Subcutaneous preadipocyte (primary cell): ENCODE measurements at places on chromosomes 13 and 19. TPM values are rescaled to one million over a fixed set of nuclear protein-coding genes. Genes with fewer than 3 reads are reported as not detected.

KASH5 gene
- total RNA-seq, result not detected in 2 replicates

CYP4F2 gene
- total RNA-seq, result not detected in 2 replicates

CD177 gene
- not detected in 2 replicates for total RNA-seq

ZNF575 gene
- 0.20 and 0.37 TPM in 2 replicates for total RNA-seq

IL27RA gene
- total RNA-seq, result 0.73 and 1.6 TPM in 2 replicates

NOVA2 gene
- total RNA-seq, result 0.39 TPM in 1 of 2 replicates, not detected in the other

GYS1 gene
- total RNA-seq, result 55.1 and 57.0 TPM in 2 replicates

RDH8 gene
- total RNA-seq, result 0.39 TPM in 1 of 2 replicates, not detected in the other

MKNK2 gene
- total RNA-seq, result 84.5 and 103 TPM in 2 replicates

TTYH1 gene
- total RNA-seq, result not detected in 2 replicates

TBXA2R gene
- 0.73 and 1.8 TPM in 2 replicates for total RNA-seq

CDX2 gene
- not detected in 2 replicates for total RNA-seq

APOC4 gene
- not detected in 2 replicates for total RNA-seq

ARHGAP33 gene
- total RNA-seq, result 5.9 and 6.3 TPM in 2 replicates

ZNF433 gene
- 0.98 and 1.5 TPM in 2 replicates for total RNA-seq

INSL3 gene
- not detected in 2 replicates for total RNA-seq

DKKL1 gene
- not detected in 2 replicates for total RNA-seq

ZNF837 gene
- 2.2 and 2.5 TPM in 2 replicates for total RNA-seq

TFDP1 gene
- 65.8 and 88.0 TPM in 2 replicates for total RNA-seq

KANK3 gene
- total RNA-seq, result under 0.01 and 0.20 TPM in 2 replicates

TEX26 gene
- not detected in 2 replicates for total RNA-seq

CEACAM1 gene
- not detected in 2 replicates for total RNA-seq

TNFRSF19 gene
- 0.37 and 2.0 TPM in 2 replicates for total RNA-seq

KLK1 gene
- 0.37 TPM in 1 of 2 replicates, not detected in the other for total RNA-seq

NRTN gene
- 0.20 TPM in 1 of 2 replicates, not detected in the other for total RNA-seq

ATP12A gene
- not detected in 2 replicates for total RNA-seq

NALCN gene
- under 0.01 and 0.39 TPM in 2 replicates for total RNA-seq

PSMD8 gene
- total RNA-seq, result 364 and 400 TPM in 2 replicates

EFNB2 gene
- under 0.01 and 4.1 TPM in 2 replicates for total RNA-seq

ZNF628 gene
- 2.6 and 2.7 TPM in 2 replicates for total RNA-seq

ZNF90 gene
- 2.9 and 3.9 TPM in 2 replicates for total RNA-seq

CEACAM18 gene
- total RNA-seq, result not detected in 2 replicates

ATP1A3 gene
- under 0.01 TPM in 1 of 2 replicates, not detected in the other for total RNA-seq

SIX5 gene
- 6.6 and 7.8 TPM in 2 replicates for total RNA-seq

PRSS57 gene
- not detected in 2 replicates for total RNA-seq

TICAM1 gene
- total RNA-seq, result 3.7 and 4.3 TPM in 2 replicates

SIGLEC8 gene
- total RNA-seq, result not detected in 2 replicates

PALM gene
- 2.5 and 9.9 TPM in 2 replicates for total RNA-seq

ZNF99 gene
- under 0.01 TPM in 1 of 2 replicates, not detected in the other for total RNA-seq
